ENCODE measurements at places on chromosomes 3 and 15.

DNA sequence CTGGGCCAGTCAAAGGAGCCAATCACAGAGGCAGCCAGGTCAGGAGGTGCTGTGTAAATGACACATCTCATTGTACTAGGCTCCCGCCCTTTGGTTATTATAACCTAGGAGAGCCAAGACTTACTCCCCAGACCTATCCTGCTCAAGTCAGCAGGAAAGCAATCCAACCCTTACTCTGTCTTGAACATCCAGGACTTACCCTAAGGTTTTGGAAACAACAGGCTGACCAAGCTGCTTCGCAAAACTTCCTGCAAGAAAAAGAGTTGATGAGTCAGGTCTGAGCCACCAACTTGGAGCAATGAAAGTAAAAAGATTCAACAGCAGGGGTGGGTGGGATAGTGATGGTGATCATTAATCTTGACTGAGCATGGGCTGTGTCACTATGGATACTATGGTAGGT, 144.4 kb downstream of the MYLK start:
- DNase-seq = no peak

DNA sequence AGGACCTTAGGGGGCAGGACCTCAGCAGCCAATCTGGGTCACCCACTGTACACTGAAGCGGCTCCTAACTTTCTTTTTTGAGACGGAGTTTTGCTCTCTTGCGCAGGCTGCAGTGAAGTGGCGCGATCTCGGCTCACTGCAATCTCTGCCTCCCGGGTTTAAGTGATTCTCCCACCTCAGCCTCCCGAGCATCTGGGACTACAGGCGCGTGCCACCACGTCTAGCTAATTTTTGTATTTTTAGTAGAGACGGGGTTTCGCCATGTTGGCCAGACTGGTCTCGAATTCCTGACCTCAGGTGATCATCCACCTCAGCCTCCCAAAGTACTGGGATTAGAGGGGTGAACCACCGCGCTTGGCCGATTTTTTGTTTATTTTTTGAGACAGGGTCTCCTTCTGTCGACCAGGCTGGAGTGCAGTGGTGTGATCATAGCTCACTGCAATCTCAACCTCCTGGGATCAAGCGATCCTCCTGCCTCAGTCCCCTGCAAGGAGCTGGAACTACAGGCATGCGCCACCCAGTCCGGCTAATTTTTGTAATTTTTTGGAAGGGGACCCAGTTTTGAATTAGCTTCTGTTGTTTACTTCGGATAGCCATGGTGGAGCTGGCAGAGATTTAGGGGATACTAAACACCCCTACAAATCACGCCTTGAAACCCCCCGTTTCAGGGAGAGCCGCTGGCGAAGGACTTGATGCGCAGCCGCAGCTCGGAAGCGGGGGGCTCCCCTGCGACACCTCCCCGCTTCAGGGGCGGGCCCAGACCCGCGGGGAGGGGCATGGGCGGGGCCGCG, 1.5 kb upstream of the CLK3 start:
- DNase-seq = no peak

- no peak for DNase-seq
Measured at GRCh38 chr3:123094516-123095313, 27.9 kb downstream of the PDIA5 start.

DNA sequence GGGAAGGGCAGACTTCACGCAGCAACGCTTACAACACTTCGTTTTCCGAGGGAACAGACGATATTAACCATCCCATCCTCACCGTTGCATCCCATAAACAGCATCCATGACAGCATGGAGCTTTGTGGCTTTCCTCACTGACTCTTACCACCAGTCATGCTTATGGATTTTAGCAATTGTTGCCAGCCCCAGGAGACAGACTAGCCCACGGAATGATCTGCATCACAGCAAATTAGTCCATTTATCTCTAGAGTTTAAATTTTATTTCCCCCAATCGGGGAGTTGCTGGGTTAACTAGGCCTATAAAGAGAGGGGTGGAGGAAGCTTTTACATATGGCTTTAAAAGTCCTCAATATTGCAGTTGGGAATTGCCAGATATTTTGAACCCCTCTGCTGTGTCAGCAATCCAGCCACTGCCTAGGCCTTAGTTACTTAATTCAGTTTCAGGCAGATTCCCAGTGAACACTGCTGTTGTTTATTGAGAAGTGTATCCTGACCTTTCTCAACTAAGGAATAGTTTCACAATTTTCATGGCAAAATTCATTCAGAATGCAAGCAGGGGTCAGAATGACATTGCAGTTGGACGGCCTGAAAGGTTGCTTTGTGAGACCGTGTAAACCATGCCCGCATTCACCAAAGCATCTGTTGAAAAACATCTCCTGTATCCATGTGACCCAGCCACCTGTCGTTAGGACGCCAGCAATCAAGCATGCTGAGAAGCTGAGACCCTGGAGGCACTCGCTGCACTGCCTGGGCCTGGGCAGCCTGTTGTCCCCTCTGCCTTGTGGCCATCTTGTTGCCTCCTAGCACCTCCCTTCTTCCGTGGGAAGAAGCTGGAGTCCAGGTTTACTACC, 397.4 kb upstream of the TPM1 start:
- no peak for DNase-seq

- DNase-seq = no peak
Measured at GRCh38 chr3:13014755-13015285, 58.4 kb downstream of the IQSEC1 start.

GRCh38 chr3:175746308-175746707, 887.2 kb downstream of the NAALADL2 start:
- DNase-seq = no peak

DNA sequence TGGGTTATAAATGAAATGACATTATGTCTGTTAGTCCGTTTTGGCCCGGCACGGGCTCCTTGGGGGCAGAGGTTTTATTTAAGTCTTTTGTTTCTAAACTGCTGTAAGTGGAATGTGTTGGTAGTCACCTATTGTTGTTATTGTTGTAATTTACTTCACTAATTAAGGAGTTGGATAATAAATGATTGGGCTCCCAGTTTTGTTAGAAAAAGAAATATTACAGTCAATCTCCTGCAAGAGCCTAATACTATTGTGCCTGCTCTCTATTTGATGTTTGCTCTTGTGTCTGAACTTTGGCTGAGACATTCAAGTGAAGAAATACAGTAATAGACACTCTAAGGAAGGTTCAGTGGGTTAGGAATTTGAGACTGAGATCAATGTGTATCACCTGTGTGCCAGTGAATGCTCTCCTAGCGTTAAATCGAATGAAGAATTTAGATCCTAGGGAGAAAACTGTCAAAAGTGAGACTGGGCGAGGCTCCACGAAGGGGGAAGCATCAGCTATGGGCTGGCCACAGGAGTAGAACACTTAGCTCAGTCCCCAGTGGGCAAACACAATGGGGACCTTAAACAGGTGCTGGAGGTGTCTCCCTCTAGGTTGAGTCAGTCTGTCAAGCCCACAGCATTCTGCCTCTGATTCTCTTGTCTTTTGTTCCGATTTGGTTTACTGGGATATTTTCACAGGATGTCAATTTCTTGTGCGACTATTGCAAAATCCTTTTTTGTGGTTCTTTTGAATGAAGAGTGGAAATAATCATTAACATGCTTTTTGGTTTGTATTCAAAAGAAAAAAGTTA, 1.2 kb downstream of the ROBO2 start:
- DNase-seq = no peak

- DNase-seq = no peak
Measured at GRCh38 chr3:31288224-31288623, 244.5 kb upstream of the STT3B start.
